ENCODE measurements at places on chromosomes 5 and 9.

DNA sequence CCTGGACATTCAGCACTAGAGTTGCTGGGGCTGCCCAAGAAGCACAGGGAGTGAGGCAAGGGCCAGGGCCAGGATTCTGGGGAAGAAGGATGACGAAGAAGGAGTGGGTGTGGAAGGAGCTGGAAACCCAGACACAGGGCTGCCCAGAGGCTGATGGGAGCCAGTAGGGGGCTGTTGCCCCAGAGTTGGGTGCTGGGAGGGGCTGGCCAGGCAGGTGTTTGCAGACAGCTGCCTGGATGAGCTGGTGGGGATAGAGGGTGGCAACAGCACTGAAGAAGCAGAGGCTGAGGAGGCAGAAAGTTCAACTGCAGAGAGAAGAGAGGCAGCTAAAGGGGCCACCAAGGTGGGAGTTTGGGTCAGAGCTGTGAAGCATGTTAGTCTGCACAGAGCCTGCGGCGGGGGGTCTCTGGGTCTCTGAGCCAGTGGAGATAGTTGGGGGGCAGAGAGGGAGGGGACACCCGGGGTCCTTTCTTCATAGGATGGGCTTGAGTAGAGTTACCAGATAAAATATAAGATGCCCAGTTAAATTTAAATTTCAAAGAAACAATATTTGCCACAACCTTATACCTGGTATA lies 2.5 kb upstream of the AQP7 start:
- no peak for DNase-seq

- no peak for DNase-seq
Measured at GRCh38 chr9:128101690-128102089, 25.8 kb downstream of the PTGES2 start.

DNA sequence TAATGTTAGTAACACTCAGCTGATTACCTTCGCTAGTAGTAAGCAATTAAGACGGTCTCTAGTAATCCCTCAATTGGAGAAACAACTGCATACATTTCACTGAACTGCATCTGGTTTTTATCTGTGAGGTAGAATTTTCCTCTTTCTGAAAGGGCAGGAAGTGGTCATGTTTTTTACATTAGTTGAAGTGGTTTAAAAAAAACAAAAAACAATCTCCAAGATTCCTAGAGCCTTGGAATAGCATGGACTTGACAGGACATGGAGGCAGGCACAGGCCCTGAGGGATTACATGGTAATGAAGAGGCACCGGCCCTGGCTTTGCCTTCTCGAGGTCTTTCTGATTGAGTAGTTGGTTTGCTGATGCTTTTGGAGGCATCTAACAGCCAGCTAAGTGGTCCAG lies 25.8 kb downstream of the THBS4 start:
- DNase-seq = no peak

- no peak for DNase-seq
Measured at GRCh38 chr5:135592312-135593045, 13.7 kb upstream of the CXCL14 start.

GRCh38 chr5:916441-917293 lies 24.0 kb downstream of the TRIP13 start:
- no peak for DNase-seq

DNA sequence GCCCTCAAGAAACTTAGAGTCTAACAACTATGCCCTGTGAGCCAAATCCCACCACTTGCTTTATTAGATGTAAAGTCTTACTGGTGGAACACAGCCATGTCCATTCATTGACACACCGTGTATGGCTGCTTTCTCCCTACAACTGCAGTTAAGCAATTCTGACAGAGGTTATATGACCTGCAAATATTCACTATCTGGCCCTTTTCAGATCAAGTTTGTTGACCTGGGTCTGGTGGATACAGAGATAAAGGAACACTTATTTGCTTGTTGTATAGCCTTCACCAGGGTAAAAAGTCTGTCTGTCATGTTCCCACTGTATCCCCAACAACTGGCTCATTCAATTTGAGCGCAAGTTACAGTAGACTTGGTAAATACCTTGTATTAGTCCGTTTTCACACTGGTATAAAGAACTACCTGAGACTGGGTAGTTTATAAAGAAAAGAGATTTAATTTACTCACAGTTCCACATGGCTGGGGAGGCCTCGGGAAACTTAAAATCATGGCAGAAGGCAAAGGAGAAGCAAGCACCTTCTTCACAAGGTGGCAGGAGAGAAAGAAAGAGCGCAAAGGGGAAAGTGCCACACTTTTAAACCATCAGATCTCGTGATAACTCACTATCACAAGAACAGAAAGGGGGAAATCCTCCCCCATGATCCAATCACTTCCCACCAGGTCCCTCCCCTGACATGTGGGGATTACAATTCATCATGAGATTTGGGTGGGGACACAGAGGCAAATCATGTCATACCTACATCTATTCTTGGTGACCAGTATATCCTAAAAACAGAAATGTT lies 27.9 kb downstream of the DEPDC1B start:
- DNase-seq = no peak

GRCh38 chr5:56814361-56814962 lies 887 bp upstream of the MAP3K1 start:
- no peak for DNase-seq

- no peak for DNase-seq
Measured at GRCh38 chr5:112787261-112787660, 49.6 kb downstream of the APC start.

DNA sequence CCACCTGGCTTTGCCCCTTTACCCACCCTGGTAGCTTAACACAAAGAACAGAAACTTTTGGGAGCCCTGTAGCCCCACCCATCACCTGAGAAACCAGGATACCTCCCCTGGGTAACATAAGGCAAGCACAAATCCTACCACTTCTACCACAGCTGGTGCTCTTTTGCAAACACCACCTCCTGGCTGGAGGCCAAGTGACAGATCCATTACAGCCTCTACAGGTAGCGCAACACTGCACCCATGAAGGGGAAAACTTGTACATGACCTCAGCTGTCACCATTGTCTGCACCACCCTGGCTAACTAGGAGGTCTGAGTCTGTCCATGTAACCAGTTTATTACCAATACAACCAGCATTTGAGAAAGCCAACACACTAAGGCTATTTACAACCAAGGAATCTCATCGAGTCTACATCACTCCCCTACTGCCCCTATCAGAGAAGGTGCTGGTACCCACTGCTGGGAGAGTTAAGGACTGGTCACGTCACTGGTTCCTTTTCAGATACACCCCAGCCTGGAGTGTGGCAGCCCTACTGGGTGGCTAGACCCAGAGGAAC lies 128.6 kb downstream of the PJA2 start:
- no peak for DNase-seq

DNA sequence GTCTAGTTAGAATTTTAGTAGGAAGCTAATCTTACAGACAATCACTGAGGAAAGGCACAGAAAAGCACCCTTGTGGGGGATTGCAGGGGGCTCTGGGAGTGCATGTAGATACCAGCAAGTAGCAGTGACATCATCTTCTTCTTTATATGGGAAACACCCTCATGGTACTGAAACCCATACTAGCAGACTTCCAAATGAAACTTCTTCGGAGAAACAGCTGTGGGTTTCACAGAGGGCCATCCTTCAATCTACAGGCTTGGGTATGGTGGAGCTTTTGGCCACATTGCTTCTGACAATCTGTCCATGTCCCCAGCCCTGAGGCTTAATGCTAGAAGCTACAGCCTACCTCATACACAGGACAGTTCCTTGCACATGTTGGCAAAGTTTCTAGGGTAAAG lies 165.2 kb upstream of the NFIB start:
- no peak for DNase-seq

DNA sequence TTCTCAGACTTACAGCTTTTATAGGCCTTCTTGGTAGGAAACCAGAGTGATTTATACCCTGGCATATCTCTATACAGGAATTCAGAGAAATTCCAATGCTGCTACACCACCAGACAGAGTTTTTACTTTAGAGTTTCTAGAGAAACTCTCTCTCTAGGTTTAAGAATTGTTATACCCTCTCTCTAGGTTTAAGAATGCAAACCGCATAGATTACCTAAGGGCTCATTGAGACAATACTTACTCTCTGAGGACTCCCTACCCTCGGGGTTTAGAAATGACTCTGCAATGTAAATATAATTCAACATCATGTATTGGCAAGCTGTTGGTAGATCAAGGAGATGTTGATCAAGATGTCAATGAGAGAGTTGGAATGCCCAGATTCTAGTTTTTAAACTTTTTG lies 15.3 kb upstream of the ELAVL2 start:
- no peak for DNase-seq

DNA sequence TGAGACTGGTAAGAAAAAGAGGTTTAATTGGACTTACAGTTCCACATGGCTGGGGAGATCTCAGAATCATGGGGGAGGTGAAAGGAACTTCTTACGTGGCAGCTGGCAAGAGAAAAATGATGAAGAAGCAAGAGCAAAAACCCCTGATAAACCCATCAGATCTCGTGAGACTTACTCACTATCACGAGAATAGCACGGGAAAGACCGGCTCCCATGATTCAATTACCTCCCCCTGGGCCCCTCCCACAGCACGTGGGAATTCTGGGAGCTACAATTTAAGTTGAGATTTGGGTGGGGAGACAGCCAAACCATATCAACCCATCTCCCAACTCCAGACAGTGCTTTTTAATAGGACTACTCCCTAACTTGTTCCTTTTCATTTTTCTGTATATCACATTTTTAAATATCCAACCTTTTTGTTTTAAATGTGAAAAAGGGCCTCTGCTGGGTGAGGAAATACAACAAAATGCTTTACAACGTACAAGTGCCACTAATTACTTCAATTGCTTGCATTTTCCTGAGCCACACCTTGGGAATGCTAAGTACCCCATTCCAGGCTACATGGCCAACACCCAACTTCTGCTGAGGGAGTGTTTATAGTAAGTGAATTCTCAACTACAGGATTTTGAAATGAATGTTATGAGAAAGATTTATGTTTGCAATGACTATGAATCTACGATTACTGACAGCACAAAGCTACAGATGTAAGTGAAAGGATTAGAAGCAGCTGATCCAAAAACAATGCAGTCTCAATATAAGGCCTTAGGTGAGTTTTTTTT lies 294.1 kb upstream of the CD180 start:
- no peak for DNase-seq

- DNase-seq = peak; percentile 81
Measured at GRCh38 chr5:78621291-78621738, 27.3 kb downstream of the LHFPL2 start.

GRCh38 chr5:132841305-132841704 lies 10.9 kb upstream of the SHROOM1 start:
- DNase-seq = no peak

DNA sequence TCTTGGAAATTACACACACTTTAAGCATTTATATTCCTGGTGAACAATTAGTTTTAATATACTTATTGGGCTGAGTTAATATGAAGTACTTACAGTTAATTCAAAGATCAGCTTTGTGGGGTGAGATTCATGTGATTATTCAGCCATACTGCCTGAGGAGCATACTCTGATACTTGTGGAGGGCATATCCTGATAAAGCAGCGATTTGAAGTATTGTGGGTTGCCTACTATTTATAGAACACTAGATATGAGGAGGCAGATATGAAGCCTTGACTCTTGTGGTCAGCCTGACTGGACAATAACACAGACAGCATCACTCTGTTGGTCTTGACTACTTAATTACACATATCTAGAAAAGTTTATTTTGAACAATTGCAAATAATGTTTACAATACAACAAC lies 27.0 kb upstream of the AGGF1 start:
- no peak for DNase-seq

DNA sequence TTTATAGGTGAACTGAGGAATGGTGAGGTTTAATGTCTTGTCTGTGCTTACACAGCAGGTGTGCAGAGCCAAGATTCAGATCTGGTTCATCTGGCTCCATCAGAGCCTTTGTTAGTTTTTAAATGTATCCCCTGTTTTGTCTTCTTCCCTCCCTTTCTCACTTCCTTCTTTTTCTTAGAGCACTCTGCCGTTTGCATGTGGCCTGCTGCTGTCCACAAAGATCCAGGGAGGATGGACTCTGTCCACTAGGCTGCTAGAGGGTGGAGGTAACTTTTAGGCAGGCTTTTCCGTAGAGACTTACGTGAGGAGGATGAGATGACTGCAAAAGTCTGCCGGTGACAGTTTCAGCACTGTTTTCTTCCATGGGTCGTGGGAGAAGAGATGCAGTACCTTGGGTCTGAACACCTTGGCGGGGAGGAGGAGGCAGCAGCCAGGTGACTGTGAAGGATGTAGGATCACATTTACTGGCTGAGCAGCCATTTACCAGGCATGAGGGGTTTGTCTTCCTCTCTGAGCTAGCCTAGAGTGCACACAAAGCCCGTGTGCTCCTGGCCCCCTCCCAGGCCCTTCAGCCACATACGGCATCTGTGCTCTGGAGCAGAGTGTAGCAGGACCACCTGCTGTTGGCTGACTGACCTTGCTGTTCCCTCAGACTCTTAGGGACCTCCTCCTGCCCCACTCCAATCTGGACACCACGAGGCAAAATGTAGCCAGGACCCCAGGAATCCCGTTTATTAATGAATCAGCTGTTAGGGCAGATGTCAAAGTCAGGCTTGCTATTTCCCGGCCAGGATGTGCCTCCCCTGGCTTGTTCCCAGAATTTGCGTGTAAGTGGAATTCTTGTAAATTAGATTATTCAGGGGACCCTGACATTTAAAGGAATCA lies 1.8 kb downstream of the NTMT1 start:
- no peak for DNase-seq

- DNase-seq = no peak
Measured at GRCh38 chr5:121890297-121890858, 38.7 kb downstream of the FTMT start.

- DNase-seq = no peak
Measured at GRCh38 chr9:79581794-79582193, 10.0 kb downstream of the TLE4 start.

DNA sequence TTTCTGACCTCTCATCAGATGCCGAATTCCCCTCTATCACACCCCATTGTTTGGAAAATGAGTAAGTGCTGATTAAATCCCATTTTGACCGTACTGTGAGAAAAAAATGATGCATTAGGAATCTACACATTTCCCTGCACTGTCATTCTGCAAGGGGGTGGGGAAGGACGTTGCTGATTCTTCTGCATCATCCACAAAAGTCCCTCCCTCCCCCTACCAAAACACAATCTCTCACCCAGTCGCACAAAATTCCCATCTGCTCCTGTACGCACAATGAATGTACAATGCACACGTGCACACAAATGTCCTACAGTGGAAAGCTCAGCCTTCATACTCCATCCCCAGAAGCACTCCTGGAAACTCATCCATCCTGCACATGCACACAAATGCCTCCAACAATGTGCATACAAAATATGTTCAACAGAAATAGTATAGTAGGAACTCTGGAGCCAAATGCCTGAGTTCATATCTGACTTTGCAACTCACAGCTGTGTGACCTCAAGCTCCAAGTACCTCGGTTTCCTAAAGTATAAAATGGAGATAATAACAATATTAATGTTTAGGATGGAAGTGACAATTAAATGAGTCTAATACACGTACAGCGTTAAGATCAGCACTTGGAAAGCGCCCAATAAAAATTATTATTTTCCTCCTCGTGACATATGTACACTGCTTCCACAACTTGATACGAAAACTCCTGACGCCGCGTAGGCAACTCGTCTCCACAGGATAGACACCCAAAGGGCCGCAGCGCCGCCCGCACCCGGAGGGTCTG lies 809 bp downstream of the TNIP1 start:
- DNase-seq = no peak

DNA sequence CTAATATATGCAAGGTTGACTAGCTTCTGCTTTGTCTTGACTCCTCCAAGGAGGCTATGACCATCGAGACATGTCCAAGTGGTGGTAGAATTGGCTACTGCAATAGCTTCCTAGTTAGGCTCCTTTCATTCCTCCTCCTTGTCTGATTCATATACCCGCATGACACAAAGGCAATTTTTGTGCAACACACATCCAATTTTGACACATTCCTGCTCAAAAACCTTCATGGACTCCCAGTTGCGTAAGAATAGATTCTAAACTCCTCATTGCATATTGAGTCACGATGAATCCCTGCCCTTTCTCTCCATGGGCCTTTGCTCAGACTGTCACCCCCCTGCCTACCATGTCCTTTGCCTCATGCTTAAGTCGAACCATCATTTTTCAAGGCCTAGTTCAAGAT lies 344.5 kb downstream of the ACTL7B start:
- DNase-seq = no peak

Data from hematopoietic multipotent progenitor cell treated with erythropoietin and hydrocortisone succinate and interleukin-3 and kit ligand, for 17 days (in vitro differentiated cells).